ENCODE measurements at places on chromosomes 5 and 9.

GRCh38 chr9:18059447-18059846, 414.5 kb upstream of the ADAMTSL1 start:
- DNase-seq: no peak

- DNase-seq: no peak
Observed at GRCh38 chr9:118360036-118360435, 655.8 kb downstream of the TLR4 start.

- DNase-seq: no peak
Observed at GRCh38 chr5:92977846-92978540, 603.0 kb downstream of the NR2F1-AS1 start.

DNA sequence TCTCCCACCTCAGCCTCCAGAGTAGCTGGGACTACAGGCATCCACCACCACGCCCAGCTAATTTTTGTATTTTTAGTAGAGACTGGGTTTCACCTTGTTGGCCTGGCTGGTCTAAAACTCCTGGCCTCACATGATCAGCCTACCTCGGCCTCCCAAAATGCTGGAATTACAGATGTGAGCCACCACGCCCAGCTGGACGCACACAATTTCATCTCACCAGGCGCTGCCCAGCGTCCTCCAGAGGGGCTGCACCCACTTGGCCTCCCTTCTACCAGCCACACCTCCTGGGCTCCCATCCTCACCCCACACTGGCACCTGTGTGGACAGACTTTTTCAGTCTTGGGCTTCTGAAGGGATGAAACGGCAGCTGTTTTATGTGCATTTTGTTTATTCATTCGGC, 3.8 kb upstream of the EXOC3 start:
- DNase-seq: no peak

GRCh38 chr5:125559296-125559695, 812.9 kb upstream of the ZNF608 start:
- DNase-seq: peak; percentile 59

DNA sequence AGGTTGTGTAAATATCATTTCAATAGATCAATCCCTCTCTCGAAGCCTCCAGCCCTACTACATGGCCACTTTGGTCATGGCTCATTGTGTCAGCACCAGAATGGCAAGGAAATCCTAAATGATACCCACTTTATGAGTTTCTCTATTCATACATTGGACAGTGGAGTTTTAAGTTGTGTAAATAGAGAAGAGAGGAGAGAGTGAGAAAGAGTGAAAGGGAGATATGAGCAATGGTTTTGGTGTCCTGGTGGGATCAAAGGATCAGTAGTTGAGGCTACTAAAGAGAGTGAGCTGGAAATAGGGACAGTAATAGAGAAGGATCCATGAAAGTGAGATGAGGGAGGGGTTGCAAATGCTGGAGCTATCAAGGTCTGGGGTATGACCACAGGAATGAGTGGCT, 31.5 kb upstream of the GZMA start:
- no peak for DNase-seq

DNA sequence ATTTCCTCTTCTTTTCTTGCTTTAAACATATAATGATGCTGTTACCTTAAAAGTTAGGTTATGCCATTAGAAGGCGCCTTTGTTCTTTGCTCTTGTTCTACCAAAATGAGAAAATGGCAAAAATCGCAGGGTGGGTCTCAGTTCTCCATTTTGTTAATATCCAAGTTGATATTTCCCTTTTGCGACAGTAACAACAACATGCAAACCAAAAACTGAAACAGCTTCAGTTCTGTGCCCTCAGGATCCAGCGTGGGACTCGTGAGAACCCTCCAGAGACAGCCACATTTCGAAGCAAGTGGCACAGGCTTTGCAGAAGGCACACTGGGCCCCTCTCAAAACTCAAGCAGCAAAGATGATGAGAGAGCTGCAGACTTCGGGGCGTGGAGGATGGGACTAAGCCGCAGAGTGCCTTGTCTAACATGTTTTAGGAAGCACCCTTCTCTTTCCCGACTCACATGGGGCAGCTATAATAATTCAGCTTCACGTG, 33.0 kb upstream of the LCP2 start:
- DNase-seq: no peak

DNA sequence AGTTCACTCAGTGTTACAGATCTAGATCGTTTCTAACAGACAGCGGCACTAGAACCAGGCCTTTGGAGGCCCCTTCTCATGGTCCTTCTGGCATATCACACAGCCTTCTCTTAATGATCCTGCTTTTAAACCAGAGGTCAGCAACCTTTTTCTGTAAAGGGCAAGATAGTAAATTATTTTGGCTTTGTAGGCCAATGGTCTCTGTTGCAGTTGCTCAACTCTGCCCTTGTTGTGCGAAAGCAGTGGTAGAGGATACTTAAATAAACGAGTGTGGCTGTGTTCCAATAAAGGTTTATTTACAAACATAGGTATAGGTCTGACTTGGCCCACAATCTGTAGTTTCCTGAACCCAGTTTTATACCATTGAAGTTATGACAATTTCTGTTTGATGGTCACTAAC, 47.3 kb upstream of the CD180 start:
- DNase-seq: no peak

DNA sequence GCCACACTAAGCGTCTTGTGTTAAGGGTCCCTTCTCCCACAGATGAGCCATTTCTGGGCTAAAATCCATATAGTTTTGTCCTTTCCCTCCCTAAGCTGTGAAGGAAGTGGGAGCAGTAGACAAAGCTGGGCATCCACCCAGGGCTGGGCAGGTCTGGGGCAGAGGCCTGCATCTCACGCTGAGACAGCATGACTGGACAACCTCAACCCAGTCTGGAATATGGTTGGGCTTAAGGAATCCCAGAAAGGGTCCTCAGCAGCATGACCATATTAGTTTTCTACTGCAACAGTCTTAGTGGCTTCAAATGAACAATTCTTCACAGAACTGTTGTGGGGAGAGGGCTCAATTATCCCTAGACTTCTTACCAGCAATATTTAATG, 173.8 kb downstream of the AUH start:
- peak; percentile 93 for DNase-seq
